ENCODE measurements at places on chromosomes 13 and 19.

DNA sequence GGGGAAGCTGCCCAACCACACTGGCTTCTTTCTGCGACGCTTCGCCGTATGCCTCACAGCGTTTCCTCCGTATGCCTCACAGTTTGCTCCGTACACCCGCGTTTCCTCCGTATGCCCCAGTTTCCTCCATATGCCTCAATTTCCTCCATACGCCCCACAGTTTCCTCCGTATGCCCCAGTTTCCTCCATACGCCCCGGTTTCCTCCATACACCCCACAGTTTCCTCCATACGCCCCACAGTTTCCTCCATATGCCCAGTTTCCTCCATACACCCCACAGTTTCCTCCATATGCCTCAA, 22.6 kb downstream of the GAS6 start:
- DNase-seq, result no peak

DNA sequence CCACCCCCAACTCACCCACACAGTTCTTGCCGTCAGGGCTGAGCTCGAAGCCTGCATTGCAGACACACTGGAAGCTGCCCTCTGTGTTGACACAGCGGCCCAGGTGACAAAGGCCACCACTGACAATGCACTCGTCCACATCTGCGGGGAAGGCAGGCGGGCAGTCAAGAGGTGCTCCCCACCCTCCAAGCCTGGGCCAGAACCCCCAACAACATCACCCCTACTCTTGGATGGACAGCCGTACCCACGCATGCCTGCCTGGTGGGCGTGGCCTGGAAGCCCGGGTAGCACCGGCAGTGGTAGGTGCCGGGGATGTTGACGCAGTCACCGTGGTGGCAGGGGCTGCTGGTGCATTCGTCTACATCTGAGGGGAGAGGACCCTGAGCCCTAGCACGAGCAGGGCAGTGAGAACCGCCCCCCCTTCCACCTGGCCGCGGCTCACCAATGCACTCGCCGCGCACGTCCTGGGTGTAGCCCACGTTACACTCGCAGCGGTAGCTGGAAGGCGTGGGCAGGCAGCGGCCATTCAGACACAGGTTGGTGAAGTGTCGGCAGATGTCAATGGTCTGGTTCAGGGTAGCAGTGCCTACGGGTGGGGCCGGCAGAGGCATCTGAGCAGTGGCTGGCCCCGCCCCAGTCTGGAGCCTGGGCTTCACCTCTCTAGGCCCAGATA, 13.3 kb downstream of the FBN3 start:
- no peak for DNase-seq

DNA sequence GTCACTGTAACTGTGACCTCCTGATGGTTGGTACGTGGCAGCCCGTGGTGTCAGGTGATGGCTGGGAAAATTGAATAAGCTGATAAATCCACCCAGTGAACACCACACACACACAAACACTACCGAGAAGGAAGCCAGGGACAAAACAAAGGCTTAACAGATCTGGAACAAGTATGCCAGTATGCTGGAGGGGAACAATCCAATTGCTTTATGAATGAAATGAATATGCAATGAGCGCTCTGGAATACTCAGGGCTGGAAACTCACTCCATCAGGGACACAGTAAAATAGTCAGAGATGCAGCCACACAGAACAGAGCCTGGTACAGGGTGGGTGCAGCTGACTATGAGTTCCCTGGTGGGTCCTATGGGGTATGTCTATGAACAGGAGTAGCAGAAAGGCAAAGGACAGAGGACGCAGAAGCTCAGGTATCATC, 16.7 kb downstream of the TMTC4 start:
- DNase-seq, result no peak

GRCh38 chr13:95146486-95146885, 154.8 kb downstream of the ABCC4 start:
- no peak for DNase-seq

DNA sequence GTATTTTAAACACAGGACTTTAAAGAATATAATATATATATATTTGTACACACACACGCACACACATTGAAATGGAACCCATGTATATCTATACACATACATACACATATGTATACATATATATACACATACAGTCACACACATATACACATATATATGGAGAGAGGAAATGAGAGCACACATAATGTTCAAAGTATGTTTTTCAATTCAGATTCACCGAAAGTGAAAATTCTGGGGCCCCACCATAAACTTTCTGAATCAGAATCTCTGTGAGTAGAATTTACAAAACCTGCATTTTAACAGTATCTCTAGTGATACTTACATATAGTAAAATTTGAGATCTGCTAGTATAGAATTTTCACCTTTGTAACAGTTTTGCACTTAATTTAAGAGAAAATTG, 60.4 kb upstream of the OBI1 start:
- DNase-seq, result no peak

DNA sequence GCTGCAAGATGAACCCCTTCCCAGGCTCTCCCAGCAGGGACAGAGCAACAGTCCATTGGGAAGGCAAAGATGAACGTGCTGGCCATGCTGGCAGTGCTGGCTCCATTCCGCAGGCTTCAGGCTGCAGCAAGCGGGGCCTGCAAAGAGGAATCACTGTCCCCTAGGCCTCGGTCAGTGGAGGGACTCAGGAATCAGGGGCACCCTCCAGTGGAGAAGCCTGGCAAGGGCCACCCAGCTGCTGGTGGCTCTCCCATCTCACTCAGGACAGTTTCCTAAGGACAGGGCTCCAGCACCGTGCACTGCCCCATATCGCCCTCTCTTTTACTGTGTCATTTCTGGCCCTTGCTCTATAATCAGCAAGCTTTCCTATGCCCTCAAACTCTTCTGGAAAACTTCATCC, 498.6 kb downstream of the EFNB2 start:
- DNase-seq, result no peak

DNA sequence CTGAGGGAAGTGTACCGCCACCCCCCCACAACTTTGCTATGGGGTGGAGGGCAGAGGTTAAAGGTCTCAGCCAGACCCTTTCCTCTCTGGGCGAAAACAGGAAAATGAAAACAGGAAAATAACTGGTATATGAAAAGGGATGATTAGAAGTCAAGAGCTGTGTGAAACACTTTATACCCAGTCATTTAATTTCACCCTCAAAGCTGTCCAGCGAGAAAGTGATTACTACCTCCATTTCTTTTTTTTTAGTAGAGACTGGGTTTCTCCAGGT, 575 bp upstream of the PHLDB3 start:
- no peak for DNase-seq

GRCh38 chr13:30111810-30112209, 195.5 kb downstream of the KATNAL1 start:
- no peak for DNase-seq

DNA sequence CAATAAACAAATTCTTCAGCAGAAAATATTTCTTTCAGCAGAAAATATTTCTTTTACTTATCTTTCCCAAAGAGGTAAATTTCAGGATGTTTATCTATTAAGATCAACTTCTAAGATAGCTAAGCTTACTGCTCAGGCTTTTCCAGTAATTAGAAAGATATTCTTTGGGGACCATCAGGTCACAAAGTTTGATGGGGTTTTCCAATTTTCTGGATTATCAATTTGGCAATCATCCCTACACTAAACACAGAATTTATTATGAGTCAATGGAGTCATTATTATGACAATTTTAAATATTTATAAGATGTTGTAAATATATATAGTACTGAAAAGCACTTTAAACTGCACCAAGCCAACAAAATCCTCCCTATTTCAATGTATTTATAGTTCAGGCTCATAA, 137.6 kb downstream of the AKAP11 start:
- DNase-seq, result no peak

DNA sequence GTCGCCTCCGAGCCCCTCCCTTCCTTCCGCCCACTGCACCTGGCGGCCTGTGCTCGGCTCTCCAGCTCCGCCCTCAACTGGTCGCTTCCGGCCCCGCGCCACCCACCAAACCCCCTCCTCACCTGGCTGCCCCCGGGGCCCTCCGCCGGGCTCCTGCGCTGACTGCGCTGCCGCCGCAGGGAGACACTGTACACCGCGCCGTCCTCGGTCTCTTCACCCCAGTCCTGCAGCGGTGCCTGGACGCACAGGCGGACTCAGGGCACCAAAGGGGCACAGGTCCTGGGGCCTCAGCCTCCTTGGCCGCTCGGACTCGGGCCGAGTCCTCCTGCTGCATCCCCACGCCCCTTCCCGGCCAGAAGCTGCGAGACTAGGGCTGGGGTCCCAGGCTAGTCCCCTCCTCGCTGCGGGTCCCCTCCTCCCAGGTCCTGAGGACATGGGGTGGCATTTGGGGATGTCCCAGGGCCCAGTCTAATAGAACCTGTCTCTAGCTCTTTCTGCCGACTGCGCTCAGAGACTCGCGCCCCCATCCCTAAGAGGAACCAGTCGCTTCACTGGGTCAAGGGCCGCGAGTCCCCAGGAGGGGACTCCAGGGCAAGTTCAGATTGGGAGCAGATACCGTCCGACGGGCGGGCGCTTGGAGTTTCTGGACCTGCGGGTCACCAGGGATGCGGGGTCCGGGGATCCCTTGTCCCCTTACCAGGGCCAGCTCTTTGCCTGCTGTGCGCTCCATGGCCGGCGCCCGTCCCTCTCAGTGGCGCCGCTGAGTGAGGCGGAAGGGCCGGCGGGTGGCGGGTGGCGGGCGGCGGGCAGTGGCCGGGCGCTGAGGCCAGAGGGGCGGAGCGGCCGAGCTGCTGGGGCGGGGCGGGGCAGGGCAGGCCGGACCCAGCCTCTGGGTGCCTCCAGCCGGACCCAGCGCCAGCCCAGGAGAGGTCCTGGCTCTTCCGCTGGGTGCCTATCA, at the start of gene RGL3:
Gene RGL3, minus strand, starts transcription at position 766 of the 958 bp plus-strand sequence. Its CDS starts 36 bp downstream, at position 730.
- DNase-seq, result no peak

DNA sequence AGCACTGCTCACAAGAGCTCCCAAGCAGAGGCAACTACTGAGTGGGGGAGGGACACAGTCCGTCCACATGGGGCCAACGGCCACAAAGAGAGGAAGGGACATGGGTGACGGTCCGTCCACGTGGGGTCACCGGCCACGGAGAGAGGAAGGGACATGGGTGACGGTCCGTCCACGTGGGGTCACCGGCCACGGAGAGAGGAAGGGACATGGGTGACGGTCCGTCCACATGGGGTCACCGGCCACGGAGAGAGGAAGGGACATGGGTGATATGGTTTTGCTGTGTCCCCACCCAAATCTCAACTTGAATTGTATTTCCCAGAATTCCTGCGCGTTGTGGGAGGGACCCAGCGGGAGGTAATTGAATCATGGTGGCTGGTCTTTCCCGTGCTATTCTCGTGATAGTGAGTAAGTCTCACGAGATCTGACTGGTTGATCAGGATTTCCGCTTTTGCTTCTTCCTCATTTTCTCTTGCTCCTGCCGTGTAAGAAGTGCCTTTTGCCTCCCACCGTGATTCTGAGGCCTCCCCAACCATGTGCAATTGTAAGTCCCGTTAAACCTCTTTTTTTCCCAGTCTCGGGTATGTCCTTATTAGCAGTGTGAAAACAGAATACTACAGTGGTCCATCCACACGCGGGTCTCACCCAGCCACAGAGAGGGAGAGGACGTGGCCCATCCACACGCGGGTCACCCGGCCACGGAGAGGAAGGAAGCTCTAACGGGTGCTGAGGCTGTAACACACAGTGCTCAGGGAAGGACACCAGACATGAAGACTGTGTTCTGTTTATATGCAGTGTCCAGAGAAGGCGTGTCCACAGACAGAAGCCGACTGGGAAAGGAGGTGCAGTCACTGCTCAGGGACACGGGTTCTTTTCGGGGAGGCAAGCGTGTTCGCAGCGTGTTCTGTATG, 48.5 kb downstream of the GAS6 start:
- DNase-seq, result no peak

DNA sequence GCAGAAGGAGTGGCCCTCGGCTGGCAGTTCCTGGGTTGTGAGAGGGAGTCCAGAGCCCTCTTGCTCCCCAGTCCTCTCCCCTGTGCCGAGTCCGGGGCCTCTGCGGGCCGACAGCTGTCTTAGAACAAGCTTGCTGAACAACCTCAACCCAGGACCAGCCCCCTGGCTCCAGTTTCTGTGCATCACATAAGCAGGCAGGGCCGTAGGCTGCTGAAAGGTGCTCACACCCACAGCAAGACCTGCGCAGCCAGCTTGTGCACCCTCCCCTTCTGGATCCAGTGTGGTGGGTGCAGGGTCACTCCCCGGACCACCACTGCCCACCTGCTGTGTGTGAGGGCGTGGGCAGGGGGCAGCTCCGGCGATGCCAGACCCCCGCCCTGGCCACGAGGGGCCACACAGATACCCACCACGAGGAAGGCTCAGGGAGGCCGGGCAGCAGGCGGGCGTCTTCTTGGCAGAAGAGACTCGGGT, 25.2 kb upstream of the F7 start:
- no peak for DNase-seq

- no peak for DNase-seq
Measured at GRCh38 chr13:28128926-28129325, 9.4 kb upstream of the PAN3 start.

- no peak for DNase-seq
Measured at GRCh38 chr13:62706048-62706447, 1290.4 kb upstream of the PCDH20 start.

- no peak for DNase-seq
Measured at GRCh38 chr13:29548722-29549121, 46.8 kb downstream of the SLC7A1 start.

GRCh38 chr19:3056417-3057088, 5.7 kb downstream of the TLE5 start:
- DNase-seq, result no peak

GRCh38 chr19:2507109-2507508, 31.2 kb downstream of the GADD45B start:
- peak; percentile 27 for DNase-seq

- no peak for DNase-seq
Measured at GRCh38 chr19:38911388-38912001, 491 bp downstream of the CCER2 start.

GRCh38 chr13:40191186-40191980, 475.1 kb downstream of the FOXO1 start:
- DNase-seq, result no peak

DNA sequence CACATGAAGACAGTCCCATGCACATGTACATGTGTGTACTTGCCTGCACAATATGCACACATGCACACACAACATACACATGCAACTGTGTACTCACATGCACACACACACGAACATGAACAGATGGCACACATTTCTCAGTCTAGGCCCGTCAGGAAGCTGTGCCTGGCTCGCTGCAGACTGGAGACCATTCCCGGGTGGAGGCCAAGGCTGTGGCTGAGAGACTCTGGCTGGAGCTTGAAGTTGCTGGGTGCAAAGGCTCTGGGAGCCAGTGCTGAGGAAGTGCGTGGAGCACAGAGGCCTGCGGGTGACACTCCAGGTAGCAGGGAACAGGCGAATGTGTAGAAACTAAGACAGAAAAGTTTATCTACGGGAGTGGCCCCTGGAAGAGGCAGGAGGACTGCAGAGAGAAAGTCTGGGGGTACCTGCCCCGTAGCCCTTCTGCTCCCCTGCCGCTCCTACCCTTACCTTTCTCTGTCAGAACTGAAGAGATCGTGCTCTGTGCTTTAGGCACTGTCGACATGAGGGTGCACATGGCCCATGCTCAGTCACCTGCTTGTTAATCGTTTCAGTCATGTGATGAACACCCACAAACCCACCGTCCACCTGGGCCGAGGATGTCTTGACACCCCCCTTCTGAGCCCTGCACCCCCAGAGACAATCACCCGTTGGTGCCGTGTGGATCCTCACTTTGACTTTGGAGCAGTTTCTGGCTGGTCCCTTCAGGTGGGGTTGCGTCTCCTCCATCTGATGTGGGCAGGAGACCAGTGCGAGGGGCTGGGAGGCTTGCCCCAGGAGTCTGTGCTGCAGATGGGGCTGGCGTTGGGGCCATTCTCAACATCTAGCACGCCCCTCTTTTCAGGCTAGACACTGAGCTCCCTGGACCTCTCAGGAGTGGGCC, 69.4 kb downstream of the TEX29 start:
- no peak for DNase-seq
